ENCODE measurements at places on chromosomes 1 and 21. TPM values are rescaled to one million over a fixed set of nuclear protein-coding genes. Genes with fewer than 3 reads are reported as not detected.

FUCA1 gene
- total RNA-seq, result 10.1 TPM

BARHL2 gene
- not detected for total RNA-seq

PRAMEF4 gene
- total RNA-seq, result not detected

CDA gene
- 32.0 TPM for total RNA-seq

C1orf167 gene
- not detected for total RNA-seq

SPATA45 gene
- total RNA-seq, result not detected

MYBPH gene
- not detected for total RNA-seq

RNF186 gene
- total RNA-seq, result not detected

Measured in A549 treated with GW870086 at 1 μM for 4 hours (cell line).